ENCODE measurements at places on chromosomes 6 and 20.

- no peak for DNase-seq
Measured at GRCh38 chr20:10304471-10305046, 85.9 kb downstream of the SNAP25 start.

DNA sequence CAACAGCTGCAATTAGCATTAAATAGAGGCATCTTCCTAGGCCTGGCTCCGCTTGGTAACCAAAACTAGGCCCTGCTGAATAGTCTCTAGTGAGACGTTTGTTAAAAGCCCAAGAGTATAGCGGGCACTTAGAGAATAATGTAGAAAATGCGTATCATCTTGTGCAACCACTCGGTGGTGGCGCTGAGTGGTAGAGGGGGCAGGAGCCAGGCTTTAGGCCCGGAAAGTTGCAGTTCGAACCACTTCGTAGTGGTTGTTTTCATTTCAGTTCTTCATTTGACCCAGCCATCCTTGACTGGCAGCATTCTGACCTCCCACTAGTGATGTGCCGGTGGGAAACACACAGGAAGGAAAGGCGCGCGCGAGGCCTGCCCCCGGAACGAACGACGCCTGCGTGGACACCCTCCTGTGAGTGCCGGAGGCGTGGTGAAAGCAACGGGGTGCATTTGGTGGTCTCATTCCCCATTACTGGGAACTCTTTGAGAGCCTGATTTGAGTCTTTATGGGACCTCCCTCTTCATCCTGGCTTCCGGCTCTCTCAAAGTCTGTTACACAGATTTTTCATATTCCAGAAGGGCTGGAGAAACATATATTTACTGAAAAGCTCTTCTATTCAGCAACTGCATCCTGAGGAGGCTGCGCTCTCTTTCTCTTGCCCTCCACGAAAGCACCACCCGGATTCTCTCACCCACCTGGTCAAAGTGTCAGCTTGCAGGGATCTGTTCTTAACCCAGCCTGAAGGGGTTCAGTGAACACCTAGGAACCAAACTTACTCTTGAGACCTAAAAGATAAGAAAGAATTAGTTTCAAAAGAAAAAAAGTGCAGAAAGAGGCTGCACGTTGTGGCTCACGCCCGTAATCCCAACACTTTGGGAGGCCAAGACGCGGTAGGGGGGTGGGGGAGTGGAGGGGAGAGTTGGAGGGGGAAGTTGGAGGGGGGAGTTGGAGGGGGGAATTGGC lies 18.2 kb downstream of the GPX5 start:
- no peak for DNase-seq

DNA sequence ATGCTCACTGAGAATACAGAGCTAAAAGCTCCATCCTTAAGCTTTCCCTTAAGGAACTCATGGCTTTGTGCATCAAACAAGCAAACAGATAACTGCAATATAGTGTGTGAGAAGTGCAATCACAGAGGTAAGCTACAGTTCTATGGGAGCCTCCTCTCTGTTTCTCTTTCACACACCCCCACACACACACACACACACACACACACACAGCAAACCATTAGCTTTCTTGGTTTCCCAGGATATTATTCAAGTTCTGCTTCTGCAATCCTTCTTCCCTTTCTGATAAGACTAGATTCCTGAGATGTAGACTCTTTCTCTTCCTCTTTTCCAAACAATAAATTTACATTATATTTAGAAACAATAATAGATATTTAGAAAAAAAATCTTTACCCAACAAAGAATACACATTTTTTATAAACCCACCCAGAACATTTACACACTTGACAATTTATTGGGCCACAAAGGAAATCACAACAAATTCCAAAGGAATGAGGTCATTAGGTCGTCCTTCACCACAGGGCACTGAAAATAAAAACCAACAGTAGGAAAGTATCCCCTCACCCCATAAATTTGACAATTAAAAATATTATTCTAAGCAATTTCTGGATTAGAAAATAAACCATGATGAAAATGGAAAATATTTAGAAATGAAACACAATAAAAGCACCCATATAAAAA lies 9.3 kb upstream of the GFOD1 start:
- DNase-seq = no peak

- DNase-seq = no peak
Measured at GRCh38 chr6:154522576-154522975, 12.1 kb upstream of the CNKSR3 start.

Data from amygdala (tissue), 56 donors.